ENCODE measurements at places on chromosomes 7 and 10.
A peak's percentile ranks its signal among the peaks of the same experiment; 100 is the strongest.

GRCh38 chr10:59227136-59227673, 50.8 kb downstream of the PHYHIPL start:
- no peak for DNase-seq
- no peaks in the 10 kb centered on the region for H3K27me3 ChIP-seq
- H3K4me3 ChIP-seq: no peak overlapping the region
- H3K36me3 ChIP-seq: no peaks in the 10 kb centered on the region

- H3K4me3 ChIP-seq: no peak overlapping the region
- no peaks in the 10 kb centered on the region for H3K4me1 ChIP-seq
- H3K27me3 ChIP-seq: peaks cover 2% of the 10 kb centered on the region
- DNase-seq: no peak
- H3K27ac ChIP-seq: no peak overlapping the region
- no peaks in the 10 kb centered on the region for H3K36me3 ChIP-seq
These were observed 27.9 kb upstream of the CACNA2D1 start for GRCh38 chr7:82471351-82472020.

DNA sequence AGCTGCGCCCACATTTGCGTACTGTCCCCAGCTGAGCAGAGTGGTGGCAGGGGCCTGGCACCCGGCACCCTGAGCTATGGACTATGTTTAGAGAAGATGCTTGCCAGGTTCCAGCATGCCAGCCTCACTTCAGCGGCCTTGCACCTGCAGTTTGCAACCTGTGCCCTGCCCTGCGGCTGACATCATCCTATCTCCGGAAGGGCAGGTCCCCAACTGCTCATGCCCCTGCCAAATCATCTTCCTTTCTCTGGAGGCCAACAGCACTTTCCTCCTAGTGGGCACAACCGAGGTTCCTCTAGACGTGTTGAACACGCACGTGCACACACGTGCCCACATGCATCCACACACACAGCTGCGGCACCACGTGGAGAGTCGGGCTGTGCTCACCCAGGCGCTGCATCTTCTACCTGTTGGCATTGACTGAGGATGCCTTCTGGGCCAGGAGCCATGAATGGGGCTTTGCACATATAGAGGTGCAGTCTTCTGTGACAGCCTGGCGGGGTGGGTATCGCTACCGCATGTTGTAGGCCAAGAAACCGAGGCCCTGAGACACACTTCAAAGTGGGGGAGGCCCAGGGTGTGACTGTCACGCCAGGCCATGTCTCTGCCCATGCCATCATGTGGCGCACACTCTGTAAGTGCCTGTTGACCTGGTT, 24.5 kb downstream of the CNPY1 start:
- no peak overlapping the region for H3K27ac ChIP-seq
- no peaks in the 10 kb centered on the region for H3K4me1 ChIP-seq
- no peak overlapping the region for H3K4me3 ChIP-seq
- DNase-seq: no peak

GRCh38 chr7:117165656-117166055, 157.2 kb downstream of the WNT2 start:
- H3K36me3 ChIP-seq: no peaks in the 10 kb centered on the region
- no peaks in the 10 kb centered on the region for H3K4me1 ChIP-seq
- DNase-seq: no peak
- H3K4me3 ChIP-seq: no peak overlapping the region
- H3K27me3 ChIP-seq: no peaks in the 10 kb centered on the region

- H3K4me3 ChIP-seq: no peak overlapping the region
- H3K36me3 ChIP-seq: peaks cover 29% of the 10 kb centered on the region
- peaks cover 50% of the 10 kb centered on the region for H3K4me1 ChIP-seq
- no peak for DNase-seq
- no peaks in the 10 kb centered on the region for H3K27me3 ChIP-seq
These were observed 116.8 kb downstream of the DIP2C start for GRCh38 chr10:572696-573095.

DNA sequence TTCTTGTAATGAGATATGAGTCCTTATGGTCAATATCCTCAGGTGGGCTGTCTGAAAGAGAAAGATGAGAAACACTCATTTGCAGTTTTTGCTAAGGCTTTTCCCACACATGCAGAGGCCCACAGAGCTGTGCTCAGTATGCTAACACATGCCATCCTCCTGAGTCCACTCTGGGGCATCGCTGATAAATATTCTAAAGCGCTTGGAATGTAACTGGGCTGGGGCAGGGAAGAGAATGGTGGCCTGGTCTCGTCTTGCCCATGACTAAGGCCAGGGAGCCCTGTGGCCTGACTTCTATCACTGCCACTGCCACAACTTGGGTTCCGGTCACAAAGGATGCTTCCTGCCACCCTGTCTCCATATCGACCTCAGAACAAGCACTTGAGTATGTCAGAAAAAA, 199.7 kb upstream of the FRMD4A start:
- no peak overlapping the region for H3K27ac ChIP-seq
- no peak for DNase-seq
- H3K36me3 ChIP-seq: peaks cover 25% of the 10 kb centered on the region
- no peaks in the 10 kb centered on the region for H3K27me3 ChIP-seq
- peaks cover 33% of the 10 kb centered on the region for H3K4me1 ChIP-seq

DNA sequence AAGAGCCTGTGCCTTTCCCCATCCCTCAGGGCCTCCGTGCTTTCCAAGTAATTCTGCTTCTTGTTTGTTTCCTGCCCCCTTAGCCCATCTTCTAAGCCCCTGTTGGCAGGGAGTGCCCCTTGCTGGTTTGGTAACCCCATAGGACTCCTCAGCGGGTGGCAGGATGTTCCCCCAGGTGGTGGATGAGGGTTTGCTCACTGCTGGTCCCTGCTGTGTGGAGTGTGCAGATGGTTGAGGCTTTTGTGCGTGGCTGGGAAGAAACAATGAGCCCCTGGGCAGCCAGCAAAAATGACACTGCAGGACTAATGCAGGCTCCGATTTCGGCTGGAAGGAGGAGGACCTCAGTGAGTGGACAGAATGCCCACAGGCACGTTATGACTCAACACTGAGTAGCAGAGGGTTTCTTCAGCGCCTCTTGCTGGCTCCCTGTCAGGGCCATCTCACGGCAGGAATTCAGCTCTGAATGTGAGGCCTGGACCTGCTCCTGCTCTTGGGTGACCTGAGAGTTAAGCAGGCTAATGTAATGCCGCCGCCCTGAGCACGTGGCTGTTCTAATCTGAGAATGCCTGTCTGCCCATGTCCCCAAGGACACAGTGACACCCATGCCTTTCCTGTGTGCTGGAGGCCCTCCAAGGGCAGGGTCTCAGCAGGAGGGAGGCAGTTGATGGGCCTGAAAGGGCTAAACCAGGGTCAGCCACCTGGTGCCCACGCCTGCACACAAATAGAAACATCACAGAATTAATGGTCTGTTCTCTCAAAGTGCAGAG, 16.6 kb downstream of the BAG3 start:
- H3K36me3 ChIP-seq: peaks cover 43% of the 10 kb centered on the region
- peaks cover 62% of the 10 kb centered on the region for H3K4me1 ChIP-seq
- peaks cover 7% of the 10 kb centered on the region for H3K27me3 ChIP-seq
- H3K4me3 ChIP-seq: peak overlapping the region; percentile 30

DNA sequence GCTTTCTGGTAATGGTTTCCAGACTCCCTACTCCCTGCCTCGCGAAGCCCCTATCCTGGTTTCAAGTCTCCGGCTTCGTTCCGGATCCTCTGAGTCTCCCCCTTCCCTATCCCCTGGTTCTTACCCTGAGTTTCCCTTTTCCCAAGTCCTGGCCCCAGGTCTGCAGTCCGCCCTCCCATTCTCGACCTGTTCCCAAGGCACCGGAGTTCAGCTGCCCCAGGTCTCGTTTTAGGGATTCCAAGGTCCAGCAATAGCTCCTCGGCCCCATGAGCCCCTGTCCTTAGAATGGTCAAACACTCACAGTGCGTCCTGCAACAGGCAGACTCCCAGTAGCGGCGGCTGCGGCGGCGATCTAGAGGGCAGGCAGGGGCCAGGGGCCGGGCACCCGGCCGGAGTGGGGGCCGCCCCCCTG, 274 bp downstream of the PITX3 start:
- DNase-seq: no peak
- H3K4me3 ChIP-seq: peak overlapping the region; percentile 82
- peaks cover 77% of the 10 kb centered on the region for H3K27me3 ChIP-seq

DNA sequence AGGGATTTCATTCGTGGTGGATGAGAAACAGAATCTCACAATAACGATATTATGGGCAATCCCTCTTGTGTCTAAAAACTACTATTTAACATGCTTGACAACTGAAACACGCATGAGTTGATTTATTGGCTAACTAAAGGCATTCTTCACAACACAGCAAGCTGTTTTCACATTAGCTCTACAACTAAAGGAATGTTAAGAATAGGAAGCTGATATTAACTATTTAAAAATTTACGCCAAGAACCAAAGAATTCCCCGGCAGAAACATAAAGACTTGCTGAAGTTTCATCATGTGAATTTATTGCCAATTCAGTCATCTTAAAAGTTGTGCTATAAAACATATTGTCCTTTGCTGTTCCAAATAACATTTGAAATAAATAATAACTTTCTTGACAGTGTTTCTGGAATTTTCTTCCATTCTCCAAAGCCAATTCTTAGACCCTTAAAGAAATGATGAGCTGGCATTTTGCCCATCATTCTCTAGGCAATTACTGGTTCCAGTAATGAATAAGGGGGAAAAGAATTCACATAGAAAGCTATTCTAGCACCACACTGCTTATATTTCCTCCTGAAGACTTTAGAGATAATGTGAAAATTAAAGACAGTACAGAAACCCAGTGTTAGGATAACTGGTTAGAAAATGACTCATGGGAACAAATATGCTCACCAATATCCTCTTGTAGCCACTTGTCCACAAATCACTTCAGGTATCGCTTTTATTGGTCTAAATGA, 233.1 kb downstream of the PARD3 start:
- no peak for DNase-seq
- H3K4me1 ChIP-seq: peaks cover 36% of the 10 kb centered on the region
- H3K36me3 ChIP-seq: no peaks in the 10 kb centered on the region

DNA sequence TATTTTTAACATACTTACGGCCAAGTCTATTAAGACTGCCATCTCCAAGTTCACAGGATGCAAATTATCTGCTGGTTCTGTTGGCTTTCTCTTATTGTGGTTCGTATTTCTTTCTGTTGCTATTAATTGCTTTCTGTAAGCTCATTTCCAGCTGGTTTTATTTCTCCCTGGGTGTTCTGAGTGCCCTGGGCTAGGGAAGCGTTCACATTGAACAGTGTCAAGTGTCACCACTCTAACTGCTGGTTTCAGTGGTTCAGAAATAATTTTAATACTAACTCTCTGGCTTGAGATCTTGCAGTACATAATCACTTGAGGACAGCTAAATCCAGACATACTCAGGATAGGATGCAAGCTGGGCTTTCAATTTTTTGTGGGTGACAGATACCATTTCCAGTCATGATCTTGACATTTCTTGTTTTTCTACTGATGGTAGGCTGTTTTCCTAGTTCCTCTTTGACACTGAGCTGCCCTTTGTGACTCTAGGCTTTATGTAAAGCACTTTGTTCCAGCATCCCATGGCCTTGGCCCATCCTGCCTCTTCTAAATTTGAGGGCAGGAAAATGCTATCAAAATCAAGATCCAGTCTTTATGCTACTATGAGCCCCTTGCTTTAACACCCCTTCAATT, 117.6 kb downstream of the SNX13 start:
- peak; percentile 2 for DNase-seq
- H3K27ac ChIP-seq: peak overlapping the region; percentile 93
- H3K4me3 ChIP-seq: no peak overlapping the region
- H3K4me1 ChIP-seq: peaks cover 17% of the 10 kb centered on the region

DNA sequence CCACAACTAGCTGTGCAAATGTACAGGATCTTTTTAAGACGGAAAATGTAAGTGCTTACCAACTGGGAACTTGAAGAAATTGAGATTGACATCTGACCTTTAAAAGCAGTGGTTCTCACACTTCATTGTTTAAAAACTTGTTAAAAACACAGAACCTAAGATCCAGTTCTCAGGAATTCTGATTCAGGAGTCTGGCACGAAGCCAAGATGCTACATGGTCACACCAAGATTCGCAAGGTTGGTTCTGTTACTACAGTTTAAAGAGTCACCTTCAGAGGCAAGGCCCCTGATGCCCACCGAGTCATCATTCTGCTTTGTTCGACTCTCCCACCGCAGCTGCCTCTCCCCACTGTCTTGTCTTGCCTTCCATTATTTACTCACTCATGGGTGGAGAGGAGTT, 113.3 kb downstream of the GLI3 start:
- no peak for DNase-seq
- H3K36me3 ChIP-seq: peaks cover 60% of the 10 kb centered on the region
- H3K4me1 ChIP-seq: peaks cover 78% of the 10 kb centered on the region

DNA sequence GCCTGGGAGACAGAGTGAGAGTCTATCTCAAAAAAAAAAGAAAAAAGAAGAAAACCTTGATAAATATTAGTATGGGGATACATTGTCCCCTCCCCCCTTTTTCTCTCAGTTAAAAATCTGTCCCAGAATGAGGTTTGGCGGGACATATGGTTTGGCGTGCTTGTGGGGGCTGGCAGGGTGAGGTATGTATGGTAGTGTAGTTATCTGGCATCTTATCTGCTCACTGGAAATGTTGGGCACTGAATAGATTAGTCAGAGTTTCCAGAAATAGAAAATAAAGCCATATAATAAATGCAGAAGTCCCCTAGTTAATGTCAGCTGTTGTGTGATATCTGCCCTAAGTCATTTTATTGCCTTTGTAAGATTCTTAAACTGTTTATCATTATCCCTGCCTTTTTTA, 397.5 kb upstream of the GALNT17 start:
- peaks cover 58% of the 10 kb centered on the region for H3K4me1 ChIP-seq
- no peak overlapping the region for H3K4me3 ChIP-seq
- no peak for DNase-seq
- no peak overlapping the region for H3K27ac ChIP-seq

GRCh38 chr10:112913661-112914287, 36.3 kb upstream of the TCF7L2 start:
- no peak overlapping the region for H3K4me3 ChIP-seq
- no peak overlapping the region for H3K27ac ChIP-seq
- peaks cover 41% of the 10 kb centered on the region for H3K4me1 ChIP-seq

Measured in nephron progenitor cell (in vitro differentiated cells).